ENCODE measurements at places on chromosomes 11 and 22.

DNA sequence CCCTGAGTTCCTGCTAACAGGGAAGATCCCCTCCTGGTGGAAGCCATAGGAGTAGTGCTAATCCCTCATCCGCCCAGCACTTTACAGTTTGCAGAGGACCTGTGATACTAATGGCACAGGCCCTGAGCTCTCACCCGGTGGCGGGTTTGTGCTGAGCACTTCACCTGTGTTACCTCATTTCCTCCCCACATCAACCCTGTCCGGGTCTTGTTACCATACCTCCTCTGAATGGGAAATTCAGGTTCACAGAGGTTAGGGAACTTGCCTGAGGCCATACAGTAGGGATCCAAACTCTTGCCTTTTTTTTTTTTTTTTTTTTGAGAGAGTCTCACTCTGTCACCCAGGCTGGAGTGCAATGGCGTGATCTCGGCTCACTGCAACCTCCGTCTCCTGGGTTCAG lies 25.2 kb downstream of the CAPN1 start:
- no peak for DNase-seq

DNA sequence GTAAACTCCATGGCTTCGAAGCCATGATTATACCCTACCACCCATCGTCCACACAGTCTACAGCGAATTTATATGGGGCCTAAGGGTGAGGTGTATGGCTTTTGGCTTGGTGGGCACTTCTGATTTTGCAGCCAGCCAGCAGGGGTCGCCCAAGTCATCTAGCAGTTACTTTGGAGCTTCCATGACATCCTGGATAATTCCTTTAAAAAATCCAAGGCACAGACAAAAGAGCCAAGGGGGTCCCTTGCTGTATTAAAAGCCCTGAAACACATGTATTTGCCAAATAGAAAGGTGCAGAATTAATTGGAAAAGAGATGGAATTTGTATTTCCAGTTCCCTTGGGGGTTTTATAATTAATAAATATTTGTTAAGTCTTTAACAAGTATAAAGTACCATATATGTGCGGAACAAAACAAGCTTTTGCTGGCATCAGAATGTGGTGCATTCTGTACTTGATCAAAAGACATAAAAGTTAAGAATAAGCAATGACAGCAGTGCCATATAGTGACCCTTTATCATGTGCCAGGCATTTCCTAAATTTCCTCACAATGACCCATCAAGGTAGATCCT lies 132.8 kb upstream of the PITPNB start:
- DNase-seq, result no peak

GRCh38 chr11:6225896-6226295 lies 8.5 kb downstream of the FHIP1B start:
- no peak for DNase-seq

DNA sequence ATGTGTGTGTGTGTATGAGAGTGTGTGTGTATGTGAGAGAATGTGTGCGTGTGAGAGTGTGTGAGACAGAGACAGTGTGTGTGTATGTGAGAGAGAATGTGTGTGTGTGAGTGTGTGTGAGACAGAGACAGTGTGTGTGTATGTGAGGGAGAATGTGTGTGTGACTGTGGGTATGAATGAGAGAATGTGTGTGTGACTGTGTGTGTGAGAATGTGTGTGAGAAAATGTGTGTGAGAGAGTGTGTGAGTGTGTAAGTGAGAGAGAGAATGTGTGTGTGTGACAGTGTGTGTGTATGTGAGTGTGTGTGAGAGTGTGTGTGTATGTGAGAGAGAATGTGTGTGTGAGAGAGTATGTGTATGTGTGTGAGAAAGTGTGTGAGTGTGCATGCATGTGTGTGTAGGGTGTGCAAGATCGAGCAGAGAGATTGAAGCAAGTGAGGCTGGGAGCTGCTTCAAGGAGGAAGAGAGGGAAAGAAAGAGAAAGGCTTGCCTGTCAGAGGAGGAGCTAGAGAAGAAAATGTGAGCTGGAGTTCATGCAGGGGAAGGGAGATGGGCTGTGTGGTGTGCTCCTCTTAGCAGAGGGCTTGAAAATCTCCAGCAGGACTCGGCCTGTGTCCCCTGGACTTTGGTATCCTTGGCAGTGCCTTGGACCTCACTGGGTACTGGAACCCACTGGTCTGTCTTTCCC lies 27.7 kb upstream of the TP53I11 start:
- no peak for DNase-seq

DNA sequence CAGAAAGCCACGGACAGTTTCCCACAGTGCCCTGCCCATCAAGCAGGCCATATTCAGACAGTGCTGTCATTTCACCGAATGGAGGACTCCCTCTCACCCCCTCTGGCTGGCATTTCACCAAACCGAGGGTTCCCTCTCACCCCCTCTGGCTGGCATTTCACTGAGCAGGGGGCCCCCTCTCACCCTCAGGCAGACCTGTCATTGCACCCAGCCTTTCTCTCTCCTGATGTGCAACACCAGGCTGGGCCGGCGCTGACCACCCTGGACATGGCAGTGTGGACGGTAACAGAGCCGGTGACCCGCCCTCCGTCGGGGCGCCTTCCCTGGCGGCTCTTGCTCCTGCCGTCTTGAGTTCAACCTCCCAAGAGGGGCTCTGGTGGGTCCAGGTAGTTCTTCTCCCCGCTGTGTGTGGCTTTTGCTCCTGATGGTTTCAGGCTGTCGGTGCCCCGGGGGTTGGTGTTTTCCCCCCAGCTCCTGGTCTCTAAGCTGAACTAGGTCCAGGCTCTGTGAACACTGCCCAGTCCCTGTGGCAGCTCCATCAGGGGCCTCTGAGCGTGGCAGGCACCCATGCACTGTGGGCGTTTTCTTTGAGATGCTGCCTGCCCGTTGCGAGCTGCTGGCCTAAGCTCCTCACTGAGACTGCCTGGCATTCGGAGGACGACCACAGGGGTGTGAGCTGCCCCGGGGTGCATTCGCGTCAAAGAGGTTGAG lies 46.9 kb downstream of the SMIM38 start:
- no peak for DNase-seq

DNA sequence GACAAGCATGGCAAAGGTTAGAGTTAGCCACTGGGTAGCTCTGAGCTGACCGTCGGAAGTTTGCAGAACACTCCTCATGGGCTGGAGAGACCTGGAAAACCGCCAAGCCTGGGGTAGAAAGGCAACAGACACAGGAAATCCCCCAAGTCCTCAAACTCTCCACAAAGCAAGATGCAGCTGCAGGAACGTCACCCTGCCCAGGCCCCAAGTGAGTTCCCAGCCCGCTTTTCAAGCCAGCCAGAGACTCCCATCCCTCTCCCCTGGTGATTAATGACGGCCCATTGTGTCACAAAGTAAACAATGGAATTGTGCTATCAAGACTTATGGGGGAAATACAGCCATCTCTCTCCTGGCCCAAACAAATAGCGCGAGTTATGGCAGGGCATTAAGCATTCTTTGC lies 633.0 kb downstream of the TBC1D22A start:
- no peak for DNase-seq

- no peak for DNase-seq
These were observed 10.8 kb upstream of the CECR2 start for GRCh38 chr22:17358415-17358814.

- DNase-seq, result no peak
These were observed 65.4 kb downstream of the TSPAN18 start for GRCh38 chr11:44792171-44792570.

GRCh38 chr22:17874231-17874905 lies 100.1 kb upstream of the BID start:
- no peak for DNase-seq

DNA sequence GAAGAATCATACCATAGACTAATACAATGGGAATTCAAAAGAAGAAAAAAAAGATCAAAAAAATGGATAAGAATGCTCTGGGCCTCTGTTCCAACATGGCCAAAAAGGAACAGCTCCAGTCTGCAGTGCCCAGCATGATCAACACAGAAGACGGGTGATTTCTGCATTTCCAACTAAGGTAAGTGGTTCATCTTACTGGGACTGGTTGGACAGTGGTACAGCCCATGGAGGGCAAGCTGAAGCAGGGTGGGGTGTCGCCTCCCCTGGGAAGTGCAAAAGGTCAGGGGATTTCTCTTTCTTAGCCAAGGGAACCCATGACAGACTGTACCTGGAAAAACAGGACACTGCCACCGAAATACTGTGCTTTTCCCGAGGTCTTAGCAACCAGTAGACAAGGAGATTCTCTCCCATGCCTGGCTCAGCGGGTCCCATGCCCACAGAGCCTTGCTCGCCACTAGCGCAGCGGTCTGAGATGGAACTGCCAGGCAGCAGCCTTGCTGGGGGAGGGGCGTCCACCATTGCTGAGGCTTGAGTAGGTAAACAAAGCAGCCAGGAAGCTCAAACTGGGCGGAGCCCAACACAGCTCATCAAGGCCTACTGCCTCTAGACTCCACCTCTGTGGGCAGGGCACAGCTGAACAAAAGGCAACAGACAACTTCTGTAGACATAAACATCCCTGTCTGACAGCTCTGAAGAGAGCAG lies 428.4 kb downstream of the MN1 start:
- no peak for DNase-seq

- DNase-seq, result no peak
These were observed 27.6 kb downstream of the BCR start for GRCh38 chr22:23207729-23208393.

DNA sequence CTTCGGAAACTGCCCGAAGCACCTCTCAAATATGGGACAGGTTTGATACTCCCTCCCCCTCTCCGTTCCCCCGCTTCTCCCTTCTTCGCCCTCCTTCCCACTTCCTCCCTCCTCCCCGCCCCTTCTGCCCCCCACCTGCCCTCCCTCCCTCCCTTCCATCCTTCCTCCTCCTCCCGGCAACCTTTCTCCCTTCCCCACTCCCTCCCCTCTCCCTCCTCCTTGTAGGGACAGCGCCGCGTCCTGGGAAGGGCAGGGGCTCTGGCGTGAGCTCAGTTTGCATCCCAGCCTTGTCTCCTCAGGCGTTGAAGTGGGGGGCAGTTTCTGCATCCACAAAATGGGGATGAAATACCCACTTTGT lies 6.1 kb upstream of the NFAM1 start:
- DNase-seq, result no peak

- DNase-seq, result no peak
These were observed 37.2 kb downstream of the PARVA start for GRCh38 chr11:12414611-12415010.

- DNase-seq, result no peak
These were observed 13.1 kb downstream of the HINFP start for GRCh38 chr11:119134389-119134978.

- DNase-seq, result no peak
These were observed 176.7 kb upstream of the TENM4 start for GRCh38 chr11:79617561-79617960.

DNA sequence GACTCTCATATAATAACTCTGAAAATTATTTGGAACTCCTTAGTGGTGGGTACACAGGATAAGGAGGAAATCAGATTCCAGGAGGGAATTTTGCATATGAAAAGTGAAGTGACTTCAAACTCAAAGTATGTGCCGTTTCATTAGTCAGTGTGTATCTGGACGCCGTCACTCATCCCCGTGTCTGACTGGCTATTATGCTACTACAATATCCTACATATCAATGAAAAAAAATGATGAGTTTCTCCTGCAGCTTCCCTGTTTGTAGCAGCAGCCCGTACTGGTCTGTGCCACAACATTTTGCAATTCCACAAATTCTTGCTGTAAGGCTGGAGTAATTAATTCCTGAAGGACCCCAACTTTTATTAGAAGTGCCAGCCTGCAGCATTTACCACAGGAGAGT lies 16.5 kb downstream of the WT1 start:
- no peak for DNase-seq

DNA sequence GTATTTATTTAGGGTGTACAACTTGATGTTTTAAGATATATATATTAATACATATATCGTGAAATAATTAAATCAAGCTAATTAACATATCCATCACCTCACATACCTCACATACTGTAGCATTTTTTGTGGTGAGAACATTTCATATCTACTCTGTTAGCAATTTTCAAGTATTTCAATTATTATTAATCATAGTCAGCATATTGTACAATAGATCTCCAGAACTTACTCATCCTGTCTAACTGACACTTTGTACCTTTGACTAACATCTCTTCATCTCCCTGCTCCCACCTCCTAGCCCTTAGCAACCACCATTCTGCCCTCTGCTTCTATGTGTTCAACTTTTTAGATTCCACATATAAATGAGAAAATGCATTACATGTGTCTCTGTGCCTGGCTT lies 108.4 kb downstream of the BARX2 start:
- no peak for DNase-seq

GRCh38 chr11:125140233-125140632 lies 24.3 kb upstream of the PKNOX2 start:
- no peak for DNase-seq

DNA sequence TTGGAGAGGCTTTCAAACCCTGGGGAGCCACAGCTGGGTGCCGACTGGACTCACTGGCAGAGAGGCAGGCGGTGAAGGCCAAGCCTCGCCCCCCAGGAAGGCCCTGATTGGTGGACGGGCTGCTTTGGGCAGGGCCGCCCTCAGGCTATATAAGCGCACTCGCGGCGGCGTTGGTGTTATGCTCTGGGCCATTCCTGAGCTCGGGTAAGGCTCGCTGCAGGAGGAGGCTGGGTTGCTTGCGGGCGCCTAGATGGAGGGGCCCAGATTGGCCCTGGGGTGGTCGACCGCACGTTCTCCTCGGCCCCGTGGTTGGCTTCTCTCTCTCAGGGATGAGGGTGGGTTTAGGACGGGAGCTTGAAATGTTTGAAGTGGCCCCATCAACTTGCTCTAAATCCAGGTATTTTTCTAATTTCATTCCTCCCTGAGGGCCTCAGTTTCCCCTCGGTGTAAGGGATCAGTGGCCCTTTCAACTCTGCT lies at the start of gene SPDYC:
Gene SPDYC, plus strand, starts transcription at position 176 of the 477 bp plus-strand sequence. CDS start 1,125 bp downstream, outside the sequence.
- DNase-seq, result no peak

- DNase-seq, result no peak
These were observed 67.2 kb downstream of the C11orf91 start for GRCh38 chr11:33633251-33634003.

DNA sequence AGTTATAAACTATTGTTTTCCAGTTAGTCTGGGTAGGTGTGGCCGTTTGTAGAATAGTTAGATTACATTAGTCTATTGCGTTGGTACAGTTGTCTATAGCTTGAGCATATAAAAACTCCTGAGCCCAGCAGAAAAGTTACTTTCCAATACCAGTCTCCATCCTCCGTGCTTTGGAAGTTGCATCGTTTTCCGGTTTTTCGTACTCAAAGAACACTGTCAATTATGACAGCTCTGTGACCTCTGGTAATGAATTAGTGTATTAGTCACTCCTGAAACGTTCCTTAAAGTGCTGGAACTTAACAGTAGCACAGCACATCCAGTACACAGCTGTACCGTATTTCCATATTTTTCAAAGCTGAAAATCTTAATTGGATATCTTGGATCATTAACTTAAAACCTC lies 808 bp upstream of the MSANTD2 start:
- no peak for DNase-seq

GRCh38 chr22:37762389-37762836 lies 45.3 kb upstream of the GCAT start:
- no peak for DNase-seq

- no peak for DNase-seq
These were observed at the start of gene TAGLN for GRCh38 chr11:117199053-117199915. Gene TAGLN, plus strand, starts transcription at chr11:117199370. Its CDS starts 3,644 bp downstream, at chr11:117203014.

GRCh38 chr11:72579816-72580641 lies 94.2 kb downstream of the PDE2A start:
- DNase-seq, result no peak

GRCh38 chr11:134391656-134392055 lies 20.4 kb downstream of the B3GAT1 start:
- no peak for DNase-seq

GRCh38 chr11:60996381-60997138 lies 25.1 kb downstream of the CD6 start:
- no peak for DNase-seq

Measured in activated CD8-positive, alpha-beta memory T cell treated with anti-CD3 and anti-CD28 coated beads for 48 hours (primary cell).